MV-4-11 (cell line): ENCODE measurements at places on chromosomes 5 and 9.

DNA sequence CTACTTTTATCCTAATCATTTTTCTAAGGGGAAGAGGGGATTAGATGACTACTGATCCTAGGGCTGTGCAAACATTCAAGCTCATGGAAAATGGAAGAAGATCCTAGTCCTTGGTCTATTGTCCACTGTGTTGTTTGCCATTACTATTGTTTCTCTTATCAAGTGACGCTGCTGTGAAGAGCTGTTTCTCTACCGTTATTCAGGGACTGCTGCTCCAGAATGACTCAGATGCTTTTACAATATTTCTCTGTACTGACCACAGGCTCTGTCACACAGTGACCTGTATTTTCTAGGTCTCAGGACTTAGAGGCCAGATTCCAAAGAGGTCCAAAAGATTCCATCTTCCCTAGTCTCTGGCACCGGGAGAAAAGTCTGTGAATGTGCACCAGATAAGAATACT, 159.5 kb upstream of the CHD1 start:
- DNase-seq = no peak

DNA sequence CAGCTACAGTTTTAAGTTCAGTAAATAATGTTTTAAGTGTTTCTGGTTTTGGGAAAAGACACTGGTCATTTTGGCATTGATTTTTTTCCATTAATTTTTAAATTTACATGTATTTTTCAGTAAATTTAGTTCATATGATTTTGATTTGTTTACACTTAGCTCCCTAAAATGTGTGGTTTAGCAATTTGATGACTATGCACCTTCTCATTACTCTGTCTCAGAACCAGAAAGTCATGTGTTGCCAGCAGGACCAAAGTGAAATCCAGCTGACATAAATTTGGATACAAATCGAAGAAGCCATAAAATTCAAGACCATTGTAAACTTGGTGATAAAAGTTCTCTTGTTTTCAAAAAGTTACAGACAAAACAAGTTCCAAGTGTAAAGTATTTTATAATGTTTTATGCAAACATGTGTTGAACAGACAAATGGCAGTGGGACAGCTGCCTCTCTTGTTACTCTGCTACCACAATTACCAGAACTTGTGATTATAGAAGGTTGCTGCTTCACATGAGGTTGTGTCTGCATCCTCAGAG, 354.8 kb downstream of the NR2F1-AS1 start:
- no peak for DNase-seq

DNA sequence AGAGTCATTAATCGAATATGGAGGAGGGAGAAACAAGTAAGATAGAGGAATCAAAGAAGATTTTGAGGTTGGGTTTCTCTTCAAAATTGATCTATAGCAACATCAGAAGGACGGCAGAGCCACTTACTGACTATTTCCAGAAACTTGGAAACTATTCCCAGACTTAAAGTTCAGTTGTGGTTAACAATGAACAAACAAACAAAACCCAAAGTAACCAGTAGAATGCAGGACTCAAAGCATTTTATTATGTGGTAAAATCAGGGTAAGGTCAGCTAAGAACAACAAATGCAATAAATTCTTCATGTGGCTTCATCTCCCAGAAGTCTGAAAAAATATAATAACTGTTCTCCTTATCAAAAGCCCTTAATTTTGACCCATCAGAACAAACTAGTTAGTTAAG, 54.9 kb upstream of the OSMR start:
- no peak for DNase-seq

DNA sequence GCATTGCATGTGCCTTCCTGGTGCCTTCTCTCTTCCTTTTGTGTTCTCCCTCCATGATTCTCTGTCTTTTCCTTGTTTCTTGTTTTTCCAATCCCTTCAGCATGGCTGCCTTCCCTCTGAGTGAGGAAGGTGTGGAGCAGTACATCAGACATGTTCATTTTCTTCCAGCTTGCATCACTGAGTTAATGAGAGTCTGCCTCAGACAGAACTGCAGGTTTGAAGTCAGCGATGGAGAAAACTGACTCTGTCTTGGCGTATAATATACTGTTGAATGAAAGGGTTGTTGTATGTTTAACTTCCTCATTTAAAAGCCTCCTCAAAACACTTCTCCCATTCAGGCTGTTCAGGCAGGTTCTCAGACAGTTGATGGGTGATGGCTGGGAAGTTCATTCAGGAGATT, 129.3 kb downstream of the KDM4C start:
- DNase-seq = peak; percentile 51

DNA sequence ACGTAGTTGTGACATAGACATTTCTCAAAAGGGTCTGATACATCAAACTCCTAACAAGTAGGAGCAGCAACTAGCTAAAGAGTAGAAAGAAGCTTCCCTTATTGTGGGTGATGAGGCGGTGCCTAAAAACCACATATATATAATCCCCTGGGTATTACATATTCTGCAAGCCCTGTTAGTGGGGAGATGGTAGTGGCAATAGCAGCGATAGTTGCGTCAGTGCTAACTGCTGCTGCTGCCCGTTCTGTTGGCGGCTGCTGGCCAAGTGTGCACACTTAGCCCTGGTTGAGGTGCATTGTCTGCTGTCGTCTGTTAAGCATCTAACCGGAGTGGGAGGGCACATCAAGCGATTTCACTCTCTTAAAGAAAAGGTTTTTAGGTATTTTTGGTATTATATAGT, 35.8 kb downstream of the VLDLR start:
- peak; percentile 99 for DNase-seq
